ENCODE measurements at places on chromosomes 12 and 14. TPM values are rescaled to one million over a fixed set of nuclear protein-coding genes. Genes with fewer than 3 reads are reported as not detected.

Gene LRRK2
- polyA plus RNA-seq: 1.8 TPM

Gene CCDC177
- not detected for polyA plus RNA-seq

Gene PRH2
- polyA plus RNA-seq: not detected

GRCh38 chr14:91406451-91406850, 11.2 kb downstream of the CCDC88C start:
- H3K4me1 ChIP-seq: no peaks in the 10 kb centered on the region
- no peak overlapping the region for H3K4me3 ChIP-seq
- no peaks in the 10 kb centered on the region for H3K36me3 ChIP-seq

GRCh38 chr12:116692605-116693004, 45.3 kb downstream of the SPRING1 start:
- peaks cover 4% of the 10 kb centered on the region for H3K27me3 ChIP-seq
- no peak overlapping the region for H3K4me3 ChIP-seq
- DNase-seq: no peak
- H3K36me3 ChIP-seq: no peaks in the 10 kb centered on the region
- no peaks in the 10 kb centered on the region for H3K4me1 ChIP-seq

DNA sequence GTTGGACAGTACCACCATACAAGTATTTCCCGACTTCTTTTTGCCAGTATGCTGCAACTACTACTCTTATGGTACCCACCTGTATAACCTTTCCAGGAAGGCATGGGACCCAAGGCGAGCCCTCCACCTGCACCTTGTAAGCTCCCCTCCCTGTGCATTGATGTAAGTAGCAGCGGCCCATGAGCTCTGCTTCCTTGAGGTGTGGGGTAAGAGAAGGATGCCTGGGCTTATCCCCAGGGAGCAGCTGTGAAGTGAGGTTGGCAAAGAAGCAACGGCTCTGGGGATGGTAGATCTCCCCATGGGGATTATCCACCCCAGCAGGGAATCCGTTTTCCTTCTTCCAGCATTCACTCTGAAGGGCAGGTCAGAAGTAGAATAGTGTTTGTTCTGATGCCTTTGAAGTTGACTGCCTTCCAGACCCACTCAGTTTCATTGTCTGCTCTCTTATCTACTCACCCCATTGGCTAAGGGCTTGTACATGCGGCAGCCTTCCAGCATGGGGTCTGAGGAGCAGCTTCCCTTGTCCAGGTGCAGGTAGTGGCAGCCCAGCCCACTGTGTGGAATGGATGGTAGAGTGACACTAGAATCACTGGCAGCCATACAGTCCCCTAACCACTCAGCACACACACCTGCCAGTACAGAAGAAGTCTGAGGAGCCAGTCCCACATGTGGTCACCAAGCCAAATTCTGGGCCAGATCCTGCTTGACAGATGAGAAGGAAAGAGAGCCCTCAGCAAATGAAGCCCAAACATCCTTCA, 3.4 kb downstream of the CIROP start:
- H3K27me3 ChIP-seq: no peaks in the 10 kb centered on the region
- H3K27ac ChIP-seq: no peak overlapping the region
- no peak overlapping the region for H3K4me3 ChIP-seq
- peaks cover 24% of the 10 kb centered on the region for H3K36me3 ChIP-seq
- H3K4me1 ChIP-seq: peaks cover 13% of the 10 kb centered on the region
- DNase-seq: no peak

GRCh38 chr14:37480446-37481290, 114.4 kb downstream of the FOXA1 start:
- no peak for DNase-seq
- H3K4me1 ChIP-seq: no peaks in the 10 kb centered on the region
- H3K36me3 ChIP-seq: no peaks in the 10 kb centered on the region
- no peak overlapping the region for H3K27ac ChIP-seq

Data from psoas muscle (tissue), 8 donors.